ENCODE measurements at places on chromosomes 7 and 10. TPM values are rescaled to one million over a fixed set of nuclear protein-coding genes. Genes with fewer than 3 reads are reported as not detected.

Gene SEC61G
- 147 TPM for total RNA-seq

Gene FRAT1
- total RNA-seq, result 4.9 TPM

DNA sequence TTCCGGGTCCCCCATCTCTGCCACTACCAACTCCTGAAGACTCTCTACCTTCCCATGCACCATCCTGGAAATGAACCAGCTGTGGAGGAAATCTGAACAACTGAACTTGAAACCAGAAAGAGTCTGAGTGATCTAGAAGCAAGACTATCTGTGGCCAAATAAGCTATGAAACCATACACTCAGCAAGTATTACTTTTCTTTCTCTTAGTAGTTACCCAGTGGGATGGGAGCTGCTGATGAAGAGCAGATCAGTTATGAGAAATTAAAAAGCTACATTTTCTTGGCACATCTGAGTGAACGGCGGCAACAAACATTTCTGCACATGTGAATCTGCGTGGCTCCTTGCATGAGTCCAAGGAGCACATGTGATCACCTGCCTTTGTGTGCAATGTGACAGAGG, 31.6 kb upstream of the AGK start:
- DNase-seq, result no peak

DNA sequence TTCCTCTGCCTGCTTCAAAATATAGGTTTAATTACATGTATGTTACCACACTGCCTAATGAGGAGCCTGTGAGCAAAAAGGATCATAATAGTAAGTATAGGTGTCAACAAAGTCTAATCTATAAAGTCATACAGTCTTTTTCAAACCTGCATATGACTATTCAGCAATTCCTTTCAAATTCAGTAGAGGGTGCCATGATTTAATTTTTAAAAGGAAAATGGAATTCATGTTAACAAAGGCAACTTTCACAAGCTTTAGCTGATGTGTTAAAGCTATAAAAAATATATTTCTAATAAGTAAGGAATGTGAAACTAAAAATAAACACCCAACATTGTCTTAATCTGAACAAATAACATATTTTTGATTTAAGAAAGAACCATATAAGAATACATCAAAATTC, 52.1 kb downstream of the MPP7 start:
- DNase-seq, result peak; percentile 9

- peak; percentile 31 for DNase-seq
Measured at GRCh38 chr7:94436018-94436604, 41.4 kb downstream of the COL1A2 start.

Gene OR13A1
- under 0.01 TPM for total RNA-seq

Gene AOAH
- 3.7 TPM for total RNA-seq

GRCh38 chr10:52442576-52442975, 128.5 kb downstream of the DKK1 start:
- no peak for DNase-seq

DNA sequence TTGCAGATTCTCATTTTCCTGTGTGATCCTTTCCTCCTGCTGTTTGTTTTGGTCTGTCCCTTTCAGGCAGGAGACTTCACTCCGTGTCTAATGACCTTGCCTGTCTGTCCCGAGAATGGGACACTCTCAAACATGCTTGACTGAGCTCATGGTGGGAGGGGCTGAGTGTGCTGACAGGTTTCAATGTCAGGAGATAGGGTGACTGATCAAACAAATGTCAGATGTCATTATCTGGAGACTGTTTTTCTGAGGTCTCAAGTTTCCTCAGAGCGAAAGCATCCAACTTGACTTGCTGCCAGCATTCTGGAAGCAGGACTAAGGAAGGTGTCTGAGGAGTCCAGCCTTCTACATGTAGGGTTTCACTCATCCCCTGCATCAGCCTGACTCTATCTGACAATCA, 228.8 kb upstream of the KIAA1217 start:
- DNase-seq, result no peak

DNA sequence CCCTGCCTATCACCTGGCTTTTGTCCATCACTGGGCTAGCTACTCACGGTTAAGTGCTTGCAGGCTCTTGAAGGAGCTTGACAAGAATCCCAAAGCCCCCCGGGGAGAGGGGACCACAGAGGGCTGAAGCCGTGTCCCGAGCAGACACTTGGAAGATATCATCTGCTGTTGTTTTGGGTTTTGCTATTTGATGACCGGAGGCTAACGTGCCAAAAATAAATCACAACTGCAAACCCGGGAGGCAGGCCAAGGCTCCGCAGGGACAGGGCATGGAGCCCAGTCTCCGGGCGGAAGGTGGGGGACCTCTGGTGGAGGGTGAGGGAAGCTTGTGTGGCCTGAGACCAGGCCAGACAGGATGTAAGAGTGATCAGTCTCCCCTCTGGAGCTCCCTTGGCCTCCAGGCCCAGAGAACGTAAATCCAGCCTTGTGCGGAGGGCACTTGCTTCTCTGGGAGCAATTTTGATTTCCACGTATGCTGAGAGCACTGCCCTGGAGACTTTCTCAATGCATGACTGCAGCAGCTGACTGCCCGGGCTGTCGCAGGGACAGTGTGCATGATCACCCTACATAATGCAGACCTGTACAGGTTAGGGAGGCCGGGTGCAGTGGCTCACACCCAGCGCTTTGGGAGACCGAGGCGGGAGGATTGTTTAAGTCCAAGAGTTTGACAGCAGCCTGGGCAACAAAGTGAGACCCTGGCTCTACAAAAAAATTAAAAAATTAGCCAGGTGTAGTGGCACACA, at the start of gene PHKG1:
Gene PHKG1, minus strand, starts transcription at position 164 of the 743 bp plus-strand sequence. CDS start 4,011 bp downstream, outside the sequence.
- peak; percentile 72 for DNase-seq

Gene ATRNL1
- 909 TPM for total RNA-seq

GRCh38 chr10:57303566-57303965, 942.5 kb upstream of the ZWINT start:
- DNase-seq, result no peak

DNA sequence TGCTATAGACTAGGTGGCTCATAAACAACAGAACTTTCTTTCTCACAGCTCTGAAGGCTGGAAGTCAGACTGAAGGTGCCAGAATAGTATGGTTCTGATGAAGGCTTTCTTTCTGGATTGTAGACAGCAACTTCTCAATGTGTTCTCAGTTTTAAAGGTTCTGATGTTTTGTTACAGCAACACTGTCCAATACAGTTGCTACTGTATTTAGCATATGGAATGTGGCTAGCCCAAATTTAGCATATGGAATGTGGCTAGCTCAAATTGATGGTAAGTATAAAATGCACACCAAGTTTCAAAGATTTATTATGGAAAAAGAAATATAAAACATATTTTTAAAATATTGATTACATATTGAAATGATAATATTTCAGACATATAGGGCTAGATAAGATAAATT, 145.3 kb downstream of the MBL2 start:
- no peak for DNase-seq

DNA sequence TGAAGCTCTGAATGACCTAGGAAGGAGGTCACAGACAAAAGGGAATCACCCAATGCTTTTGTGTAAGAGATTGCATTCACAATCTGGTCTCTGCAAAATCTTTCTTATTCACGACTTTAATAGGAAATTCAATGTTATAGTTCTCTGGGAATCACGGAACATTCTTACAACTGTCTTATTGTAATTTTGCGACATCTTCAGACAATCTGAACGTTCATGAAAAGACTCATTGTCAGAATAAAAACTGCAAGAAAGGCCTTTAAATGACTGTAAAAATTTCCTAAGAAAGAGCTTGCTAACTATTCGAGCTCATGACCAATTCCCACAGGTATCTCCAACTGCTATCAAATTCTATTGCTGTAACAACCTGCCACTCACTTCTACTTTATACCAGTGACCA, 130.7 kb downstream of the DGKI start:
- no peak for DNase-seq

DNA sequence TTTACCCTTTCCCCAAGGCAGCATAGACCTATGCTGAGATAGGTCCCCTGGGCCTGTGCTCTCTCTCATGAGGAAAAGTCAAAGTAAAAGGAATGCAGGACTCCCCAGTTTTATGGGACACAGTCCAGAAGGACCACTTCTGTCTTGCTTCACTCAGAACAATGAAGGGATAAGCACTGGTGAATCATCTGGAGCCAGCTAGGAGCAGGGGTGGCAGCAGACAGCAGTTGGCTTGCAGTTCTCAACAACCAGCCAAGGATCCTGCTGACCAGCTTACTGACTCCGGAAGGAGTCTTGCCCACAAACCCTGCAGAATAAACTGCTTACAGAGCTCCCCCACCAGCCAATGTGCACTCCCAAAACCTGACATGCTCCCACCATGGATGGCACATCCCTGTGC, 152.1 kb upstream of the GHITM start:
- no peak for DNase-seq

Gene GPR26
- 5.3 TPM for total RNA-seq

DNA sequence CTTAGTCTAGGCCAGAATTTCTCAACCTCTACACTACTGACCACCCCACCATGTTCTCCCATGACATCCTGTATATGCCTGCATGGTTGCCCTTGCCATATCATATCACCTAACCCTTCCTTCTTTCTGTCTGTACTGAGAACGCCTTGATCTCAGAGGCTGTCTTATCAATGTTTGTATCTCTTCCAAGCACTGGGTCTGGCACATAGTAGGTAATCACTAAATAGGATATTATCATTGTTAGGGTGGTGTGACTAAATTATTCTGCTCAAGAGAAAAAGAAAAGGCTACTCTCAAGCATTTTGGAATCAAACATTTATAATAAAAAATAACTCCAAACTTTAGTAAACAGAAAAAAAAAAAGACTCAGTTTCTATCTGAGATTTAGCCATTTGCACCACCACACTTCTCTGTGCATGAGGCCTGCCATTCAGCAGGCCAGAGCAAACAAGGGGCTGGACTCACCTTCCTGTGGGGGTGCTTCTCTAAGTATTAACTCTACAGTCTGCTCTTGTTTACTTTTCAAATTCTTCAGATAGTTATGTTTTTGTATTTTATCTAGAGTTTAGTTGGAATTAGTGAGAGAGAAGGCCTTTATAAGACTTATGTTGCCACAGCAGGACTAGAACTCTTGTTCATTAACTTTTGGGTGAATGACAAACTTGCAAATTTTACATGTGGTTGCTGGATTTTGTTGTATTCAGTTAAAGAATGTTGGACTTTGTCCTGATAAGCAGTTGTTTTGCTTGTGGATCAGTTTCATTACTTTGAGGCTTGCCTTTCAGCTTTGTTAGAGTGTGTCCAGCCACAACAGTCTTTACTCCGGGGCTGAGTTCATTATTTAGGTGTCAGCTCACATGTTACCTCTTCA, 5.4 kb downstream of the AGBL3 start:
- DNase-seq, result no peak

Gene CCL26
- not detected for total RNA-seq

GRCh38 chr10:52779541-52780390, 7.2 kb upstream of the MBL2 start:
- DNase-seq, result peak; percentile 66

- DNase-seq, result no peak
Measured at GRCh38 chr10:46239993-46240683, 46.7 kb upstream of the ANTXRL start.

DNA sequence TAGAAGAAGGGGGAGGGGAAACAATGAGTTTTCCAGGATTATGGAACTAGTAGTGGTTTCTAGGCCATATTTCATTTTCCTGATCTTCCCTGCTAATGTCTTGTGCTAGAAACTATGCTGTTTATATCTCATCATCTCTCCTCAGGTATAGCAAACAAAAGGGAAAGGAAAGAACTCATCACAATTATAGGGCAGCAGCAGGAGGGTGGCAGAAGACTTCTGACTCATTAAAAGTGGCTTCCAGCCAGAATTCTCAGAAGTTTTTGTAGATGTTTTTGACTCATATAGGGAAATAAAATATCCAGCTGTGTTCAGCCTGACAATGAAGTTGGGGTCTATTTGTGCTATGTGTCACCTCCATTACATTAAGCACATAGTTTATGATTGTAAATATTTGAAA, 6.5 kb downstream of the AHR start:
- no peak for DNase-seq

DNA sequence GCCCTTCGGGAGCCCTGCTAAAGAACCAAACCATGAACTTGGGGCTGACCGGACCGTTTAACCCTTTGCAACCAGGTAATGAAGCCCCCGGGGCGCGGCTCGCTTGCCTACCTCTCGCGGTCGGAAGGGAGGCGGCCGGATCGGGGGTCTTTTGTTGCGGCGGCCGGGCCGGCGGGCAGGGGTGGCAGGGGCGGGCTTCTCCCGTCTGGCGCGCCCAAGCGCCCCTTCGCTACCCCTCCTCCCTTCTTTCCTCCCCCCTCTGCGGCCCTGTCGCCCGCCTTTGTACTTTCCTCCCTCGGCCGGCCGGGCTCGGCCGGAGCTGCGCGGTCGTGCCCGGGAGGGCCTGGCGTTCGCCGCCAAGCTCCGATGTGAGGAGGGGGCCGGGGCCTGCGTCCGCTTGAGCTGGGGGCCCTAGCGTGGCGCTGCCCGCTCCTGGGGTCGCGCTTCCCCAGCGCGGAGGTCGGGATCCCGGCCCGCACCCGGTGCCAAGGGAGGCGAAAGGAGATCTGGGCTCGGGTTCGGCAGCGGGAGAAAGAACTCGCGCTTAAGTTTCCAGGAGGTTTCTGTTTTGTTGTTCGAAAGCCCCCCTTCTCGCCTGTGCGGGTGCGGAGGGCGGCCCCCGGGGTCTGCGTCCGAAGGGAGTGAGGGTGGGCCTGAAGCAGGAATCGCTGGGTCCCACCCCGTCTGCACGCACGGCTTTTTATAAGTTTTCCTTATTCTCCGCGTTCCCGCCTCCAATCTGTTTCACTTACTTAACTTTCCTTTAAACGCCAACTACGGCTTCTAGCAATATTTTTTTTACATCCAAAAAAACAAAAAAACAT, 436.8 kb upstream of the GALNT17 start:
- DNase-seq, result no peak

GRCh38 chr7:41058986-41059741, 643.7 kb downstream of the INHBA start:
- no peak for DNase-seq

DNA sequence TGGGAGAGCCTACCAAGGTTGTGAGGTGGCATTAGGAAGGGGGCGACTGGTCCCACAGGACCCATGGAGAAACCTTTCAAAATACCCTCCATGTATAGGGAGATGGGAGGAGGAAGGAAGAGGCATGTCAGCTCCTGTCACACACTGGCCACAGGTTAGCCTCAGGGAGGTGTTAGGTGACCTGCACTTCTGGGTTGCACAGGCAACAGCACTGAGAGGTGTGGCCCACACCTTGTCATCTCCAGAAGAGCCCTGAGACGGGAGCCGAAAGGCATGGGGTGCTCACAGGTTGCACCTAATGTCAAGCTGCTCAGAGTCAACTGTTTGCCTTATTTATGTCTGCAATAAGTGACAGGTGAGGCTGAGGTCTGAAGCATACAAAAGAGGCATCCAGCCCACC, 14.6 kb upstream of the USP6NL start:
- no peak for DNase-seq
